GM12878 (cell line): ENCODE measurements at places on chromosomes 16 and 17. TPM values are rescaled to one million over a fixed set of nuclear protein-coding genes. Genes with fewer than 3 reads are reported as not detected.

DNA sequence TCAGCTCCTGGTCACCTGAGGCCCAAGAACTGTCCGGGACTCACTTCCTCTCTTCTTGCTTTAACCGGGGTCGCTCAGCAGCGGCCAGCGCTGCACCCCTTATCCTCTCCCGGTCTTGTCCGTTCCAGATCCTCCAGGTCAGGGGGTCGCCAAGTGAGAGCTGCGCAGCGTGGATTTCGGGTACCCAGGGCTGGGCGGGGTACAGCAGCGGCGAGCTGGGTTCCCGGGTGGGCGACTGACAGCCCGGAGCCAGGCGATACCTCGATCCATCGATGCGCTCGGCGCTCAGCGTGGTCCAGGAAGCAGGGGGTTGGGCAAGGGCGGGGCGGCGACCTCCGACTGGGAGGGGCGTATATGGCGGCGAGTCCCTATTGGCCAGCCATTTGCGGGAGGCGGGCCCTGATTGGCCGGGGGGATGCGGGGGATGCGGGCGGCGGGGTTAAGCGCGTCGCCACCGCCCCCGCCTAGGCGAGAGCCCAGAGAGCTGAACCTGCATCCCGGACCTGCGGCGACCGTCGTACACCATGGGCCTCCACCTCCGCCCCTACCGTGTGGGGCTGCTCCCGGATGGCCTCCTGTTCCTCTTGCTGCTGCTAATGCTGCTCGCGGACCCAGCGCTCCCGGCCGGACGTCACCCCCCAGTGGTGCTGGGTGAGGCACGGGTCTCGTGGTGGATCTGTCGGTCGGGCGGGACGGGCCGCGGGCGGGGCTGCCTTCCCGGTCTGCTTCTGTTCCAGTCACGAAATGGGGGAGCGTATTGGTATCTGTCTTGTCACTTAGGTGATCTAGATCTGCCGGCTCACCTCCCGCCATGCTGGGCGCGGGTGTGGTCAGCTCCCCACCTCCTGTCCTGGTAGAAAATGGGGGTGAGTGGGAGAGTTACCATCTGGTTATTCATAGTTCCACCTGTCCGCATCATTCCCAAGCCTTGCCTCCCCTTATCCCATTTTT lies at the start of gene PLA2G15:
TSS of gene PLA2G15 (plus strand) at position 471 of the 951 bp plus-strand sequence. CDS start at position 525, 54 bp downstream.
- H3K4me3 ChIP-seq: peak within 1 kb of the TSS; percentile 97
- H3K36me3 ChIP-seq: no peaks in the 10 kb centered on the region
- peaks cover 18% of the 10 kb centered on the region for H3K4me1 ChIP-seq
- peak within 1 kb of the TSS; percentile 5; the same call in 1 of the 2 replicates for H3K27ac ChIP-seq
- no peaks in the 10 kb centered on the region for H3K27me3 ChIP-seq

DNA sequence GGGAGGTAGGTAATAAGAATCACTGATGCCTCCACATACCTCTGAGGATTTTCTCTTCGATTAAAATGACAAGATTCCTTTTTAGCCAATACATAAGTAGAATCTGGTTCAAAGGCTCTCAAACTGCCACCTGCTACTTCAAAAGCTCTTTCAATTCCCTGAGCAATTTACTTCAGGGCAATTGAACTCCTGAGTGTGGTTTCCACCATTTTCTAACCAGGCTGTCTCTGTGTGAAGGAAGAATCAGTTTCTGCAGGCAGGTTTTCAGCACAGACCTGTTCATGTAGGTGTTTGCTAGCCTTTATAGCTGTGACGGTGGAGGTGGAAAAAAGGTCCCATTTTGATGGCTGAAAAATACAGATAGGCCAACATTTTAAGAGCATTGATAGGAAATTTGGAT lies 18.2 kb upstream of the HS3ST3B1 start:
- no peaks in the 10 kb centered on the region for H3K36me3 ChIP-seq
- no peak for DNase-seq
- H3K4me1 ChIP-seq: no peaks in the 10 kb centered on the region
- no peak overlapping the region for H3K27ac ChIP-seq
- H3K27me3 ChIP-seq: no peaks in the 10 kb centered on the region
- H3K4me3 ChIP-seq: no peak overlapping the region

E4F1 gene
- 27.8 and 33.2 TPM in 2 replicates for total RNA-seq

DNA sequence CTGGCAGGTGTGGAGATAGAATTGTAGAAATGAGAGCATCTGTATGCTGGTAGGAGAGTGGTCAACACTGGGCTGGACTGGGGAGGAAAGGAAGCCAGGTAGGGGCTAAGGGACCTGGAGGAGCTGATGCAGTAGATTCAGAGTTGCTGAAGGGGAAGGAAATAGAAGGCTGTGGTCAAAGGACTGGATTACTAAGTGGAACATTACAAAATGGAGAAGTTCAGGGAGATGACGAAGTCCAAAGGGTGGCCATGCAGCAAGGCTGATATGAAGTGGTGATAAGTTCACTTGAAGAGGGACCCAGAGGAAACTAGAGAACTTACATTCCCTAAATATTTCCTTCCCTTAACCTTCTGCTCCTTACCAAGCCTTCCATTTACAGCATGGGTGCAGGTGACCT lies 8.6 kb upstream of the CCL2 start:
- no peak for DNase-seq
- H3K27me3 ChIP-seq: peaks cover 2% of the 10 kb centered on the region; the same call in 1 of the 2 replicates
- H3K27ac ChIP-seq: no peak overlapping the region
- H3K4me1 ChIP-seq: peaks cover 25% of the 10 kb centered on the region
- H3K4me3 ChIP-seq: no peak overlapping the region

ZNF624 gene
- 1.8 and 3.0 TPM in 2 replicates for total RNA-seq

CLEC18C gene
- not detected in 2 replicates for total RNA-seq

GRCh38 chr16:79293836-79294460 lies 306.6 kb downstream of the MAF start:
- H3K4me1 ChIP-seq: no peaks in the 10 kb centered on the region
- no peak for DNase-seq
- H3K27ac ChIP-seq: no peak overlapping the region
- no peaks in the 10 kb centered on the region; the same call in 1 of the 2 replicates for H3K27me3 ChIP-seq

ZNF385C gene
- not detected in 2 replicates for total RNA-seq

DNA sequence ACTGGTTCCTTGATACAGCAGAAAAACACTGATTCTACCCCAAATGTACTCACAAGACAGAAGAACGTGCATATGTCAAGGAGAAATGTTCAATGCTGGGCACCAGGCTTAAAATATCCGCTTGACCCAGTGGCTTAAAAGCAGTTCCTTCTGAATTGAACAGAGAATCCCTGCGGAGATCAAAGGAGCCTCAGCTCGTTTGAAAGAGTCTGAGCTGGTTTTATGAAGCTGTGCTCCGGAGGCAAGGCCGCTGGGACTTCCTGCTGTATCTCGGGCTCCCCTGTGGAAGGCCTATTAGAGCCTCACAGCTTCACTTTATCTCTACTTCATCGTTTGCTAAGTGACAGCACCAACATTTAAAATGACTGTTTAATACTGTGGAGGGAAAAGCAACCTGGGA lies 2.2 kb downstream of the LMF1 start:
- H3K27me3 ChIP-seq: no peaks in the 10 kb centered on the region
- DNase-seq: no peak
- no peak overlapping the region for H3K4me3 ChIP-seq
- H3K36me3 ChIP-seq: no peaks in the 10 kb centered on the region
- H3K4me1 ChIP-seq: peaks cover 3% of the 10 kb centered on the region

GRCh38 chr16:57186872-57187854 lies 1.0 kb downstream of the RSPRY1 start:
- H3K27ac ChIP-seq: peak overlapping the region; percentile 89
- no peak for DNase-seq
- H3K36me3 ChIP-seq: no peaks in the 10 kb centered on the region
- H3K4me1 ChIP-seq: peaks cover 5% of the 10 kb centered on the region; the same call in 1 of the 2 replicates
- peak overlapping the region; percentile 84 for H3K4me3 ChIP-seq

GRCh38 chr16:67658849-67659674 lies 998 bp downstream of the ACD start:
- H3K27ac ChIP-seq: peak overlapping the region; percentile 80
- peak overlapping the region; percentile 92 for H3K4me3 ChIP-seq
- peaks cover 10% of the 10 kb centered on the region for H3K4me1 ChIP-seq
- H3K27me3 ChIP-seq: no peaks in the 10 kb centered on the region

GRCh38 chr17:27158382-27158781 lies 135.5 kb upstream of the WSB1 start:
- H3K36me3 ChIP-seq: no peaks in the 10 kb centered on the region
- no peaks in the 10 kb centered on the region for H3K4me1 ChIP-seq
- DNase-seq: no peak
- H3K4me3 ChIP-seq: no peak overlapping the region
- H3K27me3 ChIP-seq: no peaks in the 10 kb centered on the region

GRCh38 chr17:78838574-78839005 lies 2.0 kb downstream of the USP36 start:
- no peak overlapping the region for H3K27ac ChIP-seq
- H3K27me3 ChIP-seq: no peaks in the 10 kb centered on the region
- peaks cover 22% of the 10 kb centered on the region; the same call in 1 of the 2 replicates for H3K36me3 ChIP-seq
- peak overlapping the region; percentile 75 for H3K4me3 ChIP-seq
- no peak for DNase-seq
- peaks cover 4% of the 10 kb centered on the region; the same call in 1 of the 2 replicates for H3K4me1 ChIP-seq

SLC16A11 gene
- 2.0 and 2.7 TPM in 2 replicates for total RNA-seq

OR4D1 gene
- total RNA-seq: not detected in 2 replicates

- H3K4me1 ChIP-seq: no peaks in the 10 kb centered on the region
- H3K36me3 ChIP-seq: no peaks in the 10 kb centered on the region
- no peak overlapping the region for H3K4me3 ChIP-seq
- H3K27ac ChIP-seq: no peak overlapping the region
- DNase-seq: no peak
These were observed 7.7 kb upstream of the TMEM100 start for GRCh38 chr17:55730380-55730779.

- H3K27ac ChIP-seq: no peak overlapping the region
- H3K27me3 ChIP-seq: no peaks in the 10 kb centered on the region
- no peak for DNase-seq
- H3K4me3 ChIP-seq: no peak overlapping the region
- H3K36me3 ChIP-seq: no peaks in the 10 kb centered on the region
These were observed 4.6 kb downstream of the KRT39 start for GRCh38 chr17:40962059-40962561.

EFCAB13 gene
- total RNA-seq: 6.6 and 6.8 TPM in 2 replicates

MT4 gene
- total RNA-seq: not detected in 2 replicates

DNA sequence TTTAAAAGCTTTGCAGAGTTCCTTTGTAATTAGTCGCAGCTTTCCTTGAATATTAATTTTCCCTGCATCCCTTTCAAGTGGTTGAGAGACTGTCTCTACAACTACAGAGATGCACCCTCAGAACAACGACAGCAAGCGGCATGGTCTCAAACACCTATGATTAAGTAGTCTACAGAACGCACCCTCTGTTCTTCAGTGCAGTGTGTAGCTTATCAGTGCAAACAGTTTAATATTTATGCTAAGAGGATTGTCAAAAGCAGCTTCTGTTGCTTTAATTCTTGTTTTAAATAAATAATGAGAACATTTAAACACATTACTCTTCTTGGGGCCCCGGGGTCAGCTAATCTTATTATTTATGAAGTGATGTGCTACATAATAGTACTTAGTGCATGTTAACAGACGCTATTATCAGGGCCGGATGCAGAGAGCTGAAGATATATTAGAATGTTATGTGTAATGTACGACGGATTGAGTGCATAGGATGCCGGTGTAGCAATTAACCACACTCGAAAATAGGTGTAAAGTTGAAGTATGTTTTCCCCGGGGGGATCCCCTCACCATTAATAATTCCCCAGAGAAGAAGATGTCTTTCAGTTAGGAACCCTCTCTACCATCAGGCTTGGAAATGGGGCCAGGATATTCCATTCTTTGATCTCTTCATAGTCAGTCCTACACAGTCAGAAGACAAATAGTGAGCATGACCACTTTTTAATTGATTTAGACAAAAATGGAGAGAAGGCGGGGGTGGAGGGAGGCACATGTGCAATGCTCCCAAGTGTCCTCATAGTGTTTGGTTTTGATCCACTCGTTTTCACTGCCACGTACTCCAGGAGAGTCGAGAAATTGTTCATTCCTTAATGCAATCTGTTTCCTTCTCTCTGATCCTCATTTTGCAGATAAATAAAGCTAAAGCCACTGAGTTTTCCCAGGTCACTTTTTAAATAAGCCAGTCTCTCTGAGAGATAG lies 176.3 kb downstream of the IRX3 start:
- no peaks in the 10 kb centered on the region for H3K36me3 ChIP-seq
- no peak overlapping the region for H3K27ac ChIP-seq
- no peaks in the 10 kb centered on the region for H3K4me1 ChIP-seq
- DNase-seq: no peak

GRCh38 chr16:67807148-67807682 lies 526 bp downstream of the TSNAXIP1 start:
- H3K4me1 ChIP-seq: peaks cover 16% of the 10 kb centered on the region
- H3K36me3 ChIP-seq: no peaks in the 10 kb centered on the region
- H3K27ac ChIP-seq: no peak overlapping the region
- H3K27me3 ChIP-seq: no peaks in the 10 kb centered on the region
- peak overlapping the region; percentile 84 for H3K4me3 ChIP-seq
- DNase-seq: no peak

- H3K27ac ChIP-seq: no peak overlapping the region
- H3K36me3 ChIP-seq: peaks cover 6% of the 10 kb centered on the region
- H3K4me1 ChIP-seq: no peaks in the 10 kb centered on the region
- DNase-seq: no peak
These were observed 144.7 kb downstream of the MYO1D start for GRCh38 chr17:32732296-32732642.

GRCh38 chr16:74846714-74847113 lies 72.1 kb upstream of the FA2H start:
- H3K27me3 ChIP-seq: no peaks in the 10 kb centered on the region
- H3K4me1 ChIP-seq: peaks cover 3% of the 10 kb centered on the region
- no peak overlapping the region for H3K4me3 ChIP-seq
- no peak overlapping the region for H3K27ac ChIP-seq
- DNase-seq: no peak
